SW 1271 (cell line): ENCODE measurements at places on chromosomes 4 and X.

- DNase-seq: no peak
These were observed 695 bp upstream of the PIGA start for GRCh38 chrX:15336023-15336413.

GRCh38 chr4:175470131-175470530 is 341.9 kb downstream of the GPM6A start:
- peak; percentile 42 for DNase-seq

- no peak for DNase-seq
These were observed 113.8 kb upstream of the RBPJ start for GRCh38 chr4:26206999-26207398.

- DNase-seq: no peak
These were observed 167.8 kb upstream of the GK2 start for GRCh38 chr4:79575709-79576428.

DNA sequence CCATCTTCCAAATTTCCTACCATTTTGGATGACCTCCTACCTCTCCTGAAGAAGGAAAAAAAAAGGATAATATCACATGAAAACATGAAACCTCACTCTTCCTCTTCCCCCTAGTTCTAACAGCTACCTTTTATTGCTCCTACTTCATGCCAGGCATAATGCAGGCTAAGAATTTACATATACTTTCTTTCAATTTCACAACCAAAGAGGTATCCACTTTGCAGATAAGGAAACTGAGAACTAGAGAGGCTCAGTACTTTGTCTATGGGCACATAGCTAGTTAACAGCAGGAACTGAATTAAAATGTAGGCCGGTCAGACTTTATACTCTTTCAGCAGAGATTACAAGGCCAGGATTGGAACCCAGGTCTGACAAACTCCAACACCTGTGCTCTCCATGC is 34.4 kb upstream of the BEND2 start:
- no peak for DNase-seq

DNA sequence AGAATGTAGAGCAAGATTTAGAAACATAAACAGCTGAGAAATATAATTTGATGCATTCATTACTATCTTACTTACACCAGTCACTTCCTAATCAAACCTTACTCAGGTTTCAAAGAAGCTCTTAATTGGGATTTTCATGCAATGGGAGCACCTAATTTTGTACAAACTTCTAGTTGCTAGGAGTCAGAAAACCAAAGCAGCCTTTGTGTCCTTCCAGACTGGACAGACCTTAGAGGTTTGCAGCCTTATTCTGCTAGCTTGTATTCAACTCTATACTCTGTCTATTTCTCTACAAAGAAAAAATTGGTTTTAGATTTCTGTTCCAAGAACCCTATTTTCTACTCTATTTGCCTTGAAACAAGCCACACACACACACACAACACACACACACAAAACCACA is 19.4 kb downstream of the GABRA2 start:
- no peak for DNase-seq

GRCh38 chr4:99645036-99645435 is 12.6 kb downstream of the C4orf54 start:
- no peak for DNase-seq

GRCh38 chr4:139934708-139935195 is 219.2 kb downstream of the MAML3 start:
- no peak for DNase-seq
